ENCODE measurements at places on chromosomes 4 and X. TPM values are rescaled to one million over a fixed set of nuclear protein-coding genes. Genes with fewer than 3 reads are reported as not detected.

The CFP gene
- 21.1 TPM for total RNA-seq

The EVC gene
- 2.9 TPM for total RNA-seq

The MAP3K15 gene
- total RNA-seq: 0.18 TPM

DNA sequence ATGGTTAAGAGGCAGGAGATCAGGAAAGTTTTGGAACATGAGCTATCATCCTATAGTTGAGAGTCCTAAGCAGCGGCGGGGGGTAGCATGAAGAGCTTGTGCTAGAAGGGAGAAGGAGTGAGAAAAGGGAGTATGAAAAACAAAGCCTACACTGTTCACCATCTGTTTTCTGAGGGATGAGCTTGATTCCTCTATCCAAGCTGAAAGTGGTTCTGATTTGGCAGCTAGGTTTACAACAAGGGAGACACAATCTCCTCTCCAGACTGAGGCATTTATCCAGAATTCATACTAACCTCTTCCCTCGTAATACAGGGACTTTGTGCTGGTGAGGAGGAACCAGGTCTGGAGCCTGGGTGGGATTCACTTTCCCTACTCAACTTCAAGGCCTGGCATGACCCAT, 23.5 kb downstream of the TSC22D3 start:
- no peak for DNase-seq

The AREG gene
- total RNA-seq: 47.2 TPM

- no peak for DNase-seq
Observed at GRCh38 chr4:23750125-23750524, 139.7 kb downstream of the PPARGC1A start.

The F8A2 gene
- not detected for total RNA-seq

DNA sequence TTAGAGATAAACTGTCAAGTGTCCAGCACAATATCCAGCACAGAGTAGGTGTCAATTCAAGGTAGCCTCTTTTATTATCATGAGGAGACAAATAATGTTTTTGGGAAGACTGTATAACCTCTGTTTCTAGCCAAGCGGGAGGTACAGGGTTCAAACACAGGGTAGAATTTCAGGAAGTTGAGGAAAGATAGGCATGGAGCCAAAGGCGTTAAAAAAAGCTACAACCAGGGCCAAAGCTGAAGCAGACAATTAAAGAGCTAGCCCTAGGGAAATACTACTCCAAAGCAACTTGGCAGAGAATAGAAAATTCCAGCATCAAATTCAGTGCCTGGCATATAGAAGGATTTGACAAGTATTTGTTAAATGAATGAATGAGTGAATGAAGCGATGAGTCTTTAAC, 40.0 kb upstream of the CASK start:
- DNase-seq: no peak

The DMD gene
- not detected for total RNA-seq

DNA sequence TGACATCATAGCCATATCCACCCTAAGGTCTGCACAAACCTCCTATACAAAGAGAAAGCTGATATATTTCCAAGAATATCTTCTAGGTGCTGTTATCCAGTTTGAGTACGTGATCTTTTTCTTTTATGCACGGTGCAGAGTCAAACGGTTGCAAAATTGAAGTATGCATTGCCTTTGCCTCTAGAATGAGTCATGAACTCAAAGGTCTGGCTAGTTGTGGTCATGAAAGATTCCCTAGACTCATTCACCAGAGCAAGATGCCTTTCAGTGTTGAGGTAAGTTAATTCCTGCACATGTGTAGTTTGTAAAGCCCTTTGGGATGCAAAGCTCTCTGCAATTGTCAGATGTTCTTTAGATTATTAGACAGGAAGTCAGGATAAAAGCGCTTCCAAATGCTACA, 704.4 kb downstream of the PCDH19 start:
- no peak for DNase-seq

Measured in natural killer cell (primary cell).